Stimulated activated CD8-positive, alpha-beta memory T cell treated with anti-CD3 and anti-CD28 coated beads, Interleukin-2, amount 100 ng/mL, for 48 hours (primary cell): ENCODE measurements at places on chromosomes 16 and 17.

- DNase-seq: no peak
Observed at GRCh38 chr17:74373838-74374606, 6.7 kb downstream of the GPR142 start.

- no peak for DNase-seq
Observed at GRCh38 chr17:4177806-4178205, 34.8 kb downstream of the CYB5D2 start.

DNA sequence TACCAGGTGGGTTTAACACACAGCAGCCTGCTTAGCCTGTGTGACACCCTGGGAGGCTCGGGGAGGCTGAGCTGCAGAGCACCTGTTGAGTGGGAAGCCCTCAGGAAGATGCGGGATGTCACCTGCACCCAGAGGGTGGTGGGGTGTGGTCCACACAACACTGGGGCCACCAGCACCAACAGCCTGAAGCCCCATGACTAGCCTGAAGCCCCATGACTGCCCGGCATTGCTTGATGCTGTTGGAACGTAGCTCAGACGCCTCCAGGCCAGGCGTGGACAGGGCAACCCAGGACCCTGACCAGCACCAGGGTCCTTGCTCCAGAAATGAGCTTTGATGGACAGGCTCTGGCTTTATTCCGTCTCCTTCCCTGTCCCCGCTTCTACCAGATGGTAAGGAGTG, 76.3 kb upstream of the ZNF469 start:
- no peak for DNase-seq

DNA sequence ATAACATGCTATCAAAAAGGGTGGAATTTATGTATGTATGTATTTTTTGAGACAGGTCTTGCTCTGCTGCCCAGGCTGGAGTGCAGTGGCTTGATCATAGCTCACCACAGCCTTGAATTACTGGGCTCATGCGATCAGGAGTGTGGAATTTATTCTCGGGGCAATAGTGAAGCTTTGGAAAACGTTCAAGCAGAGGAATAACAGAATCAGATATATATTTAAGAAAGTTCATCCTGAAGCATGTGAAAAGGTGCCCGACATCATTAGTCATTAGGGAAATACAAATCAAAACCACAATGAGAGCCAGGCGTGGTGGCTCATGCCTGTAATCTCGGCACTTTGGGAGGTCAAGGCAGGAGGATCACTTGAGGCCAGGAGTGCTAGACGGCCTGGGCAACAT, 7.7 kb upstream of the ITGAE start:
- DNase-seq: no peak

GRCh38 chr16:71995038-71995437, 5.2 kb downstream of the PKD1L3 start:
- DNase-seq: no peak

DNA sequence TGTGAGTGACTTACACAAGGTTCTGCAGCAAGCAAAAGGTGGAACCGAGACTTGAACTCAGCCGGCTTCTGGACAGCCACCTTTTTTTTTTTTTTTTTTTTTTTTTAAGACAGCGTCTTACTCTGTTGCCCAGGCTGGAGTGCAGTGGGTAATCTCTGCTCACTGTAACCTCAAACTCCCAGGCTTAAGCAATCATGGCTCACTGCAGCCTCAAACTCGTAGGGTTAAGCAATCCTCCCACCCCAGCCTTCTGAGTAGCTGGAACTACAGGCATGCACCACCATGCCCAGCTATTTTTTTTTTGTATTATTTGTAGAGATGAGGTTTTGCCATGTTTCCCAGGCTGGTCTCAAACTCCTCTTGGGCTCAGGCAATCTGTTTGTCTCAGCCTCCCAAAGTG, 55.2 kb upstream of the GOT2 start:
- DNase-seq: no peak

GRCh38 chr17:76142585-76143041, 1.6 kb upstream of the FOXJ1 start:
- no peak for DNase-seq

GRCh38 chr17:13864521-13864920, 204.8 kb upstream of the COX10 start:
- no peak for DNase-seq

GRCh38 chr17:67212231-67212630, 32.8 kb downstream of the HELZ start:
- no peak for DNase-seq

DNA sequence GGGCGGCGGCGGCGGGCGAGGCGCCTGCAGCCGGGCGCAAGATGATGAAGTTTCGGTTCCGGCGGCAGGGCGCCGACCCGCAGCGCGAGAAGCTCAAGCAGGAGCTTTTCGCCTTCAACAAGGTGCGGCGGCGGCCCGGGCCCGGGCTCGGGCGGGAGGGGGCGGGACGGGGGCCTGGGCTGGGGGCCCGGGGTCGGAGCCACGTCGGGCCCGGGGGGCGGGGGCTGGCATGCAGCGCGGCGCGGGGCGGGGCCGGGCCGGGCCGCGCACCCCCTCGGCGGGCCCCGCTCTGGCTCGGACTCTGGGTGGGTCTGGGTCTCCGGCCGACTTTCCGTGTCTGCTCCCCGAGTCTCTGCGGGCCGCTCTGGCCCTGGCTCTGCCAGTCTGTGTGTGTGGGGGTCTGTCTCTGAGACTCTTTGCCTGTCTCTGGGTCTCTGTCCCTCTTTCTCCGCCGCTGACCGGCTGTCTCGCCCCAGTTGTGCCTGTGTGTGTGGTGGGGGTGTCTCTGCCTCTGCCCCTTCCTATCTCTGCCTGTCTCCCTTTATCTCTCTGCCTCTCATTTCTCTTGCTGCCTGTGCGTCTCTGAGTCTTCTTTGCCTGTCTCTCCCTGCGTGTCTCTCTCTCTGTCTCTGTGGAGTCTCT, 328 bp downstream of the LLGL1 start:
- peak; percentile 4 for DNase-seq

GRCh38 chr16:3071655-3072054, 6.2 kb downstream of the IL32 start:
- DNase-seq: no peak

GRCh38 chr16:20308801-20309590, 18.3 kb downstream of the GP2 start:
- no peak for DNase-seq

DNA sequence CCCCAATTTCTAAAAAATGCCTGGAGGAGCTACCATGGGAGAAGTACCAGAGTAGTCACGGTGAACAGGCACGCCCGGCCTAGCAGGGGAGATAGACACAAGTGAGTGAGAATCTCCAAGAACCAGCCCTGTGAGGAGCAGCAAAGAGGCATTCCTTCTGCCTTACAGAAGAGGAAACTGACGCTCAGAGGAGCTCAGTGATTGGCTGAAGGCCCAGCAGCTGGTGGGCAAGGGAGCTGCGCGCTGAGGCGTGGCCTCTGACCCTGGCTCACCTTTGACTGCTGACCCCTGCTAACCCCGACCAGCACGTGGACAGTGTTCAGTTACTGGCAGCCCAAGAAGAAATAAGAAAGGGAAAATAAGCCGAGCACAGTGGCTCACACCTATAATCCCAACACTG, 1.8 kb downstream of the C16orf96 start:
- no peak for DNase-seq

GRCh38 chr16:57144027-57144426, 41.8 kb downstream of the PSME3IP1 start:
- no peak for DNase-seq

- DNase-seq: no peak
Observed at GRCh38 chr17:70390049-70390448, 220.7 kb downstream of the KCNJ2 start.

GRCh38 chr16:30141750-30142149, 18.7 kb upstream of the MAPK3 start:
- DNase-seq: no peak

DNA sequence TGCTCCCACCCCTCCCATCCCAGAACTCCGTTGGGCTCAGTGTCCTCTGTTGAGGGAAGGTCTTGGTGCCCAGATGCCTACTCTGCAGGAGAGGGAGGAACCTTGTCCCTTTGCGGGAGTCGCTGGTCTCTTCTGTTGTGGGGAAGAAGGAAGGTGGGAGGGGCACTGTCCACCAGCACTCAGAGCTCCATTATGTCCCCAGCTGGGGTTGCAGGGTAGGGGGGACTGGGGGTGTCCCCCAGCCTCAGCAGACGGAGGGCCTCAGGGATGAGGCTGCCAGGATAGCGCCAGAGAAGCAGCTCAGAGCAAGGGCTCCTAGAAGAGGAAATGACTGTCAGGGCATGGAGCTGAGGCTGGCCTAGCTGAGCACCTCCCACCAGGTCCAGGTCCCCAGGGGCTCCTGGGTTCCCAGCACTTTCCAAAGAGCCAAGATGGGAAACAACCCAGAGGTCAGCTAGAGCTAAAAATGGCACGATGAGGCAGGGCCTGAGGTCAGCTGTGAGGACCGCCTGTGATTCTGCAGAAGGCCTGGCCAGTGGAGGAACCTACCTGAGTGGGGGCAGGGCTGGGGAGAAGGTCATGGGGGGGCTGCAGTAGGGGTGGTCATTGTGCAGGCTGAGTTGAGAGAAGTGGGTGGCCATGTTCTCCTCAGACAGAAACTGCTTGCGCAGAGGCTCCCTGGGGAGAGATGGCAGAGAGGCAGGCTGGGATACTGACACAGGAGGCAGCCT, 893 bp downstream of the HCFC1R1 start:
- DNase-seq: no peak

GRCh38 chr16:77684181-77684526, 38.2 kb upstream of the NUDT7 start:
- no peak for DNase-seq

GRCh38 chr16:50123417-50123816, 29.7 kb upstream of the TENT4B start:
- DNase-seq: no peak

- no peak for DNase-seq
Observed at GRCh38 chr17:55751720-55752250, 934 bp downstream of the PCTP start.

- DNase-seq: no peak
Observed at GRCh38 chr16:85293458-85293857, 181.2 kb upstream of the CIBAR2 start.

GRCh38 chr16:68786685-68787418, 49.8 kb downstream of the CDH1 start:
- DNase-seq: no peak

DNA sequence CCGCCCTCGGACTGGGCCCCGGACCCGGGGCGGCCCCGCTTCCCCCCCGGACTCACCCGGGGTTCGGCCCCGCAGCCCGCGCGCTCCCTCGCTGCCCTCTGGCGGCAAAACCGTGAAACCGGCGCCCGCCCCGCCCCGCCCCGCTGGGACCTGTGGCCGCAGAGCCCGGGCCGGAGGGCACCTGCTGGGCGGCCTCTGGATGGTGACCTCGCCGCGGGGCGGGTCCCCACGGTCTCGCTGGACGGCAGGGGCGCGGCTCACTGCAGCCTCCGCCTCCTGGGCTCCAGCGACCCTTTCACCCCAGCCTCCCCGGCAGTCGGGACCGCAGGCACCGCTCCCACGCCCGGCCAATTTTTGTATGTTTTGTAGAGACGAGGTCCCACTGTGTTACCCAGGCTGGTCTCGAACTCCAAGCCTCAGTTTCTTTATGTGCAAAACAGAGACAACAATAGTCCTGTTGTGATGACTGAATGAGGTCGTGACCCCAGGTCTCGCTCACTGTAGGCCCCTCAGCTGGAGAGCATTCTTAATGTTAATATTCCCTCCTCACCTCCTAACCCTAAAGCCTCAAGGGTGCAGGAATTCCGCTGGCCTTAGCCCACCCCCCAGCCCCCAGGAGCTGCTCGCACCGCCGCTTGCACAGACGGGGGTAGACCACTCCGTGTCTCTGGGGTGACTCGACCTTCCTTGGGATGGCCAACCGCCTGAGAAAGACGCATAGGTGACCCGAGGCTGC, 33.7 kb upstream of the RPH3AL start:
- peak; percentile 61 for DNase-seq
